WTC11 (cell line): ENCODE measurements at places on chromosomes 1 and 21.

GRCh38 chr1:161333166-161333565 lies 19.0 kb downstream of the SDHC start:
- DNase-seq: no peak

DNA sequence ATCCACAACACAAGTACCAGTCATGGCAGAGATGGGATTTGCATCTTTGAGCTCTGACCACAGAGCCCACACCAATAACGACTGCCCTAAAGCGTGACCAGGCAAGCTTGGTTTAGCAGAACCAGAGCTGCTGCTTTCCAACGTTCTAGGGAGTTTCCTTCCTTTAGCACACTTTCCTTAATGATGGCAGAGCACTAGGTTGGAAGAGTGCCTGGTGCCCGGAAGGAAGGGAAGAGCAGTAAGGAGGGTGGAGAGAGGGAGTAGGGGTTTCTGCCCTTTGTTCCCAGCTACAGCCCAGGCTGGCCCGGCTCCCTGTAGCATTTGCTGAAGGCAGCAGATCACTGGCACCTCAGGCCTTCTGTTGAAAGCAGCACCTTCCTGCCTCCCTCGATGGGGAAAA lies 6.1 kb upstream of the EVA1C start:
- DNase-seq: no peak

DNA sequence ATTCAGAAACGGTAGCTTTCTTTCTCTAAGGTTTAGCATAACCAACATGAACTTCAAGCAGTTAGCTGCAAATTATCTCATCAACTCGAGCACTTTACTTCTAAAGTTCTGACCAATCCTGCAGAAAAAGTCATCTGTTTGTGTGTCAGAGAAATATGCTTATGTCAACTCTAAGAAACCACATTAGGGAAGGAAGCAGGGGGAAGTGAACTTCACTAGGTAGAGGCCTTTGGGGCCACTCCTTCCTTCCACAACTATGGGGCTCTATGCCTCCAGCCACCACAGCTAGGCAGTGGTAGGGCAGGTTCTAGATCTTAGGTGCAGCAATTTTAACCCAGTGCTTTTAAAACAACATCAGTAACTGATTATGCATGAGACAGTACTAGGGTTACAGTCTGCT lies 375.9 kb downstream of the DSCAM start:
- DNase-seq: no peak

- no peak for DNase-seq
Observed at GRCh38 chr1:42679364-42679983, 2.7 kb upstream of the YBX1 start.

DNA sequence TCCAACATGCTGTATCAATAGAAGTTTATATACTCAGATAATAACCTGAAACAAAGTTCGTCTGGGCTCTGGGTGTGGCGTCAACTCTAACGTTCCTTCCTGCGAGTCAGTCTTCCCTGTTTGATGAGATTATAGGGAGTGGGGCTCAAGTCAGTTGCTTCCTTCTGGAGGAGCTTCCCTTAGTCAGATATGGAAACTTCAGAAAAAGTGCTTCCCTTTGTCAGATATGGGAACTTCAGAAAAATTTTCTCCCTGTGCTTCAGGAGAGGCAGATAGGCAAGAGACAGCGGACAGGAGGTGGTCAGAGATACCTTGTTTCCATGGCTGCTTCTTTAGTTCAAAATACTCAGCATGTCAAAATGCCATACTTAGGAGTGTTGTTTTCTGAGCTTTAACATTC lies 51.1 kb upstream of the PRDX6 start:
- DNase-seq: no peak

DNA sequence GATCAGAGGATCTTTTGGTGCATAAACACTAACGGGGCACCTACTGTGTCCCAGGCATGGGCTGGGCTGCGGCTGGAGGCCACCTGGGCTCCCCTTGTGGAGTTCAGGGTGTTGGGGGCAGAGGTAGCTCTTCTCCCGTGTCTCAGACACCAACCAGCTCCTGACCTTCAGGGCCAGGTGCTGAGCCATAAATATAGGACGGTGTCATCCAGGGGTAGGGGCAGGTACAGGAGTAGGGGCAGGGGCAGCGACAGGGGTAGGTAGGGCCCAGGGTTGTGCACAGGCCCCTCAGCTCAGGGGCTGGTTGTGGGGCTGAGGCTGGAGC lies 18.0 kb upstream of the LRRC3 start:
- no peak for DNase-seq

DNA sequence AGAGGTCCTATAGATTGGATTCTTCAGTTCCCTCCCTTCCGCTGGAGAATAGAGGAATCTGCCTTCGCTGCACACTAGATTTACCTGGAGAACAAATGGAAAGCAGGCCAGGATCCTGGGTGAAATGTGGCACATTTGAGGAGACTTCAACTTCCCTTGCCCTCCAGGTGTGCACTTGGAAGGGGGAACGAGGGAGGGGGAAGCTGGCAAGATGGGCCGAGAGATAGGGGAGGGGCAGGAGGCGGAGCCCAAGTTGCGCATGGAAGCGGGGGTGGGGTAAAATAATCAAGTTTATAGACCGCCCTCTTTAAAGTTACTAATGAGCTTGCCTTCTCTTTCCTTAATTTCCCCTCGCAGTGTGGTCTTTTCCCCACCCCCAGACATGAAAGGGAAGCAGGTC lies 155.7 kb upstream of the CAMK1G start:
- peak; percentile 55 for DNase-seq

DNA sequence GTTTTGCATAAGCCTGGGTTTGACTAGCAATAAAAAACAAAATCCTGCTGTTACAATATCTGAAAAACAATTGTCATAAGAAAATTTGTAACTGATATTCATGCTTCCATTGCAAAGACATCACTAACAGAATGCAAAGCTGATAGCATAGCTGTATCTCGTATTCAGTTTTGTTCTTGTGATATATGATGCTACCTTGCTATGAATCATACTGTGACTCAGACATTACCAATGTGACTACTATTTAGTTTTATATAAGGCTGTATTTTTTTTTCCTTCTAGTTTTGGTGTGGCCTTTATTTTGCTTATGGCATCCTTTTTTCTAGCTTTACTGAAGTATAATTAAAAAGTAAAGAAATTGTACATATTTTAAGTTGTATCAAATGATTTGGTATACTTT lies 1381.8 kb downstream of the MRPL39 start:
- no peak for DNase-seq

DNA sequence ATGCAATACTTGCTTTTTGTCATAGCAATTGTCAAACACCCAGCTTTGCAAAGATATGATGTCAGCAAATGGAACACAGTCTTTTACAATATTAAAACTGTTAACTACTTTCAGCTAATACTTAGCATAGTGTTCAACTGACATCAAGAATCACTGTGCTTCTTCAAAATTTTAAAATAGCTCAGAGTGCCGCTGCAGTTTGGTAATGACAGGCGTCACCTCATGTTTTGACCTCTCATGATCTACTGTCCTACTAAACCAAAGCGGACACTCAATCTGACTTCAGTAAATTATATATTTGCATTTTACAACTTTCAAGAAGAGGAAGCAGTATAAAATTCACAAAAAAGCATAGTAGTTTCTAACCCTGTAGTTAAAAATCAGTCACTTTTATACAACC lies 2.0 kb downstream of the FMO1 start:
- no peak for DNase-seq
